ENCODE measurements at places on chromosomes 6 and 20. TPM values are rescaled to one million over a fixed set of nuclear protein-coding genes. Genes with fewer than 3 reads are reported as not detected.
A peak's percentile ranks its signal among the peaks of the same experiment; 100 is the strongest.

The COL19A1 gene
- total RNA-seq = 1.5 TPM

The MAS1 gene
- total RNA-seq = not detected

The VIP gene
- total RNA-seq = not detected

The PROKR2 gene
- not detected for total RNA-seq

- peak; percentile 93 for DNase-seq
Observed at GRCh38 chr20:31602779-31603441, 2.2 kb upstream of the ID1 start.

- no peak for DNase-seq
Observed at GRCh38 chr6:133699741-133700385, 189.1 kb upstream of the TCF21 start.

DNA sequence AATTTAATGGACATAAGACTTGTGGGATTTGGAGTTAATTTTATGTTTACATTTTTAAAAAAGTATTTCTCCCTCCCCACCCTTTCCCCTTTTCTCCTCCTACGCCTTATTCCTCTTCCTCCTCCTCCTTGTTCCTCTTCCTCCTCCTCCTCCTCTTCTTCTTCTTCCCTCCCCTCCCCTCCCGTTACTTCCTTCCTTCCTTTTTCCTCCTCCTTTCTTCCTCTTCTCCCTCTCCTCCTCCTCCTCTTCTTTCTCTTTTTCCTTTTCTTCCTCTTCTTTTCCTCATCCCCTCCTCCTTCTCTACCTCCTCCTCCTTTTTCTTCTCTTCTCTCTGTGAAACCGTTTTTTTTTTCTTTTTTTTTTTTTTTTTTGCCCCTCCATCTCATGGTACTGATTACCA lies 139.6 kb downstream of the EYA4 start:
- no peak for DNase-seq

DNA sequence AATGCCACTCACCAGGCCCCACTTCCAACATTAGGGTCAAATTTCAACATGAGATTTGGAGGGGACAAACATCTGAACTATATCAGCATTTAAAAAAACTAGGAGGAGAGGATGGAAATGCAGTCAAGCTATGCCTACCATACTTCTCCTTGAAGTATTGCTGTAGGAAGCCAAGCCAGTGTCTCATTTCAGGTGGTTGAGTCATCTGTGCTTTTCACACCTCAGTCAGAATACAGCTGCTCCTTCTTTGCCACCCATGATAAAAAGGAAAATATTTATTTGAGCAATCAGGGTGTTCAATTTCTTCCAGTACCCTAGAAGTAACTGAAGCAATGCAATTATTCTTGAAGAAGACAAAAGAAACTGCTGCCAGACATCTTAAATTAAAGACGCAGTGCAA lies 47.0 kb upstream of the EEF1E1 start:
- no peak for DNase-seq

DNA sequence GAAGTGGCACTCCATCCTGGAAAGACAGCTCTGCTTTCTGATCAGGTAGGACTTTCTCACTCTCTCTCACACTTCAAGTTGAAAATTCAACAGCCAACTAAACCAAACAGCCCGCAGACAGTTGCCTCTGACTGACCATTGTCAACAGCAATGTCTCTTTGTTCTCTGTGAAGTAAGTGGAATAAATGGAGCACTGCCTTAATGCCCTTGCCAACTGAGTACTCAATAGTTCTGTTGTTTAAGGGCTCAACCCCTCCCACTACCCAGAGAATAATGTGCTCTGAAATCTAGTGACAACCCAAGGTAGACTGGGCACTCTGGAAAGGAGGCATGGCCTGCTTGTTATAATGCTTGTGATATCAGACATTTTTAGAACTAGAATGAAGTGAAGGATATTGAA lies 16.8 kb upstream of the BCLAF1 start:
- no peak for DNase-seq

DNA sequence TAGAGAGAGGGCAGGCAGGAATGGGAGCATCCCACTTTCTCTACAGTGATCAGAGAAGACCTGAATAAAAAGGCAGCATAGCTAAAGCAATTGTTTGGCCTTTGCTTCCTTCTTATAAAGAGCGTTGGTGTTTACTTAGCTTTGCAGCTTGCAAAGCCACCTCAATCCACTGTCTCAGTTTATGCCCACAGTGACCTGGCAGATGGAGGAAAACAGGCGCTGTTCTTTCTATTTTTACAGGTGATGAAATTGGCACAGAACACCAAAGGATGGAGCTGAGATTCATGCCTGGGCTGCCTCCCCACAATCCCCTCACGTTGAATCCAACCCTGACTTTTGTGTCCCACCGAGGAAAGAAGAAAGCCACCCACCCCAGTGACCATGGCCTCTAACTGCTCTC lies 130.5 kb downstream of the TTLL2 start:
- no peak for DNase-seq

DNA sequence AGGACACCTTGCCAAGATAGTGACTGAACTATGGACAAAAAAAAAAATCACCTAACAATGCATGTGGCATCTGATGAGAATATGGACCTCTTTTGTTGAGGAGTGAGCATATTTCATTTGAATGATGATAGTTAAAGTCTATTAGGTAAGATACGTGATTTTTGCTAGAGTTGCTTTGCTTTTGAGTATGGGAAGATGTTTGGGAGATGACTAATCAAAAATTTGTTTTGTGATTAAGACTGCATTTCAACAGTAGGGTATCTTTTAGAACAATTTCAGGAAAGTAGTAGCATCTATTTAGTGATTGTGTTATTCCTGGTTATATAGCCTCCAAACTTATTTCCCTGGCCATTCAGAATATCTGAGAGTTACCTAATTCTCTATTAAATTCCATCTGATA lies 878.6 kb upstream of the CITED2 start:
- DNase-seq = no peak

- DNase-seq = no peak
Observed at GRCh38 chr6:127857051-127857637, 43.7 kb downstream of the THEMIS start.

GRCh38 chr6:113876695-113877094 lies 19.6 kb downstream of the MARCKS start:
- no peak for DNase-seq

GRCh38 chr6:56727097-56727850 lies 84.6 kb upstream of the DST start:
- no peak for DNase-seq
